CD4-positive, alpha-beta T cell treated with Interleukin-4 for 1 hour (primary cell): ENCODE measurements at places on chromosomes 6 and 20.

DNA sequence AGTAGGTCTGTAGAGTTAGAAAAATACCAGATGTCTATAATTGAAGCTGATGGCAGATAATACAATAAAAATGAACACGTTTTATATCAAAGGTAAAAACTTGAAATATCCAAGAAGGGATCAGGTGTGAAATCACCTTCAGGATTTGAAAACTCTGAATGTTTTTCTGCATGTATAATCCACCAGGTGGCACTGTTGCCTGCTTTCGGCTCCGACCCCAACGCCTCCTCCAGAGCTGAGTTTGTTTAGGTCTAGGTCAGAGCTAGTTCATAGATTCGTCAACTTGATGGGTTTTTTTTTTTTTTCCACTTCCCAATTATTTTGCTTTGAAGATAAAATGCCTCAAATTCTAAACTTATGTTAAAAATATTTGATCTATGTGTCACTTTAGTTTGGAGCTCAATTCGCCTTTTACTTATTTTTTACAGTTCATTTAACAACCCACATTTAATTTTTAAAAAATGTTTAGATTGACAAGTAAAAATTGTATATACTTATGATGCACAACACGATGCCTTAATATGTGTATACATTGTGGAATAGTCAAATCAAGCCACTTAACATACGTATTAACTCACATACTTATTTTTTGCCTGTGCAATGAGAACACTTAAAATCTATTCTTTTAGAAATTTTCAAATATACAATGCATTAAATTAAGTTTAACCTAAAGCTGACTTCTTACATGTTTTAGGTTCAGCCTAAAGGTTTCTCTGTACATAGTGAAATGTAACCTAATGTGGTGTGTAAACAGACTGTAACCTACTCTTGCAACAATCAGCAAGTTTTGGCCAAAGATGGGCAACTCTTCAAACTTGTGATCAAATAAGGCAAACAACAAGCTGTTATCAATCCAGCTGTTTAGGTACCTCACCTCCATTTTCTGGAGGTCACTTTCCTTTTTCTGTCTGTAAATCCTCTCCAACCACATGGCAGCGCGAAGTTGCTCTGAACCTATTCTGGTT is 39.4 kb upstream of the ENPP4 start:
- peak; percentile 57 for DNase-seq

DNA sequence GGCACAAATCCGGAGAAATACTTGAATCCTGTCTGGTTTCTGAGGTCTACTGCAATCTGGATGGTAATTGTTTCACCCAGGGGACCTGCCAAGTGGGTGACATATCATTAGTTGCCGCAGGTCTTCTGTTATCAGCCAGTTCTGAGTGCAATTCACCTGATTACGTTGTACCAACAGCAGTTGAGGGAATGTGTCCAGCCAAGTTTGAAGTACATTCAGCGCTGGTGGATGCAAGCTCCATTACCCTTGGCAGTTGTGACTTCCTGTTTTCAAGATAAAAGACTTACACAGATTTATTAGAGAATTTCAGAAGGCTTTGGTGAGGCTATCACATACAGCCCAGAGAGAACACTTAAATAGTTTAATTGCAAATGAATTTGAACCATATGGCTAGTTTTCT is 42.8 kb downstream of the FNDC1 start:
- no peak for DNase-seq

DNA sequence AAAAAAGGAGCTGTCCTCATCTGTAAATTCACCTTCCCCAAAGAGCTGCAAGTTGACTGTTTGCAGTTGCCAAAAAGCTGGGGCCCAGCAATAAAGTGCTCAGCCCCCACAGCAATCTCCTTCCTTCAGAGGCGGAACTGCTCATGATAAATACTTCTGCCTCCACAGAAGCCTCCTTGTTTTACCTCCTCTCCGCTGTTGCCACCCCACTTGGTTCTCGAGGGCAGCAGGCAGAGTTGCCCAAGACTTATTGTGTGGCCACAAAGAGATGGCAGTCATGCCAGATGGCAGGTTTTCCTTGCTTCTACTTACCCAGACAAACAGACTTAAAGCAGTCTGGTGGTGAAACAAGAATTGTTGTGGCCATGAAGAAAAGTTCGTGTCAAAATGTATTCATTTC is 66.3 kb downstream of the SLX4IP start:
- DNase-seq: peak; percentile 36

- no peak for DNase-seq
These were observed 110.0 kb upstream of the PMEPA1 start for GRCh38 chr20:57819691-57820380.

GRCh38 chr6:26122402-26122792 is 35.2 kb downstream of the HFE start:
- DNase-seq: no peak

DNA sequence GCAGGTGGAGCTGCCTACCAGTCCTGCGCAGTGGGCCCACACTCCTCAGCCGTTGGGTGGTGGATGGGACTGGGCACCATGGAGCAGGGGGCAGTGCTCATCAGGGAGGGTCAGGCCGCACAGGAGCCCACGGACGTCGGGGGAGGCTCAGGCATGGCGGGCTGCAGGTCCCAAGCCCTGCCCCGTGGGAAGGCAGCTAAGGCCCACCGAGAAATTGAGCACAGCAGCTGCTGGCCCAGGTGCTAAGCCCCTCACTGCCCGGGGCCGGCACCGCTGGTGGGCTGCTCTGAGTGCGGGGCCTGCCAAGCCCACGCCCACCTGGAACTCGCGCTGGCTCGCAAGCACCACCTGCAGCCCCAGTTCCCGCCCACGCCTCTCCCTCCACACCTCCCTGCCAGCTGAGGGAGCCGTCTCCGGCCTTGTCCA is 30.2 kb upstream of the ID4 start:
- no peak for DNase-seq

GRCh38 chr6:168100803-168101589 is 22.0 kb upstream of the FRMD1 start:
- DNase-seq: no peak

DNA sequence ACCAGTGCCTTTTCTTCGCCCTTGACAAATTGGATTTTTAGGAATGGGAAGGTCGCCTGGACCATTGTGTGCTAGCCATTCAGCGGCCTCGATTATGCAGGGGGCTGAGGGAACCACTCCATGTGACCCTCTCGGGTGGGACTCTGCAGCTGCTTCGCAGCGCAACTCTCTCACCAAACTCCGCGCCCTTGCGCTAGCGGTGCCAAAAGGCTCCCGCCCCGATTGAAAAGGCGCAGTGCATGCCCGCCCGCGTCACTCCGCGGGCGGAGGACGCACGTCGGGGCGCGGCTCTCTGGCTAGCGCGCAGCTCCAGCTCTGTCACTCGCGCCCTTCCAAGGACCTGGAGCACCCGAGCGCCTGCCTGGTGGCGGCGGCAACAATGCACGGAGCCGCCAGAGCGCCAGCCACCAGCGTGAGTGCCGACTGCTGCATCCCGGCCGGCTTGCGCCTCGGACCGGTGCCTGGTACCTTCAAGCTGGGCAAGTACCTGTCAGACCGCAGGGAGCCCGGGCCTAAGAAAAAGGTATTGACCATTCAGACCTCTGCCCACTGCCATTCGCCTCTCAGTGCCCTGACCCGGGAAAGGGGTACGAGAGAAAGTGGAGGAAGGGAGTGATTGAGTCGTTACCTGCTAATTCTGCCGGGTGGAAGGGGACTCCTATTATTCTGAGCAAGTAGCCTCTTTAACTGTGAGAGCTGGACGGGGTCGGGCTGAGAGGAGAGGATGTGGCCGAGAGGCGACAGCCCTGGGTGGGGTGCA is at the start of gene PRDM13:
Gene PRDM13 (plus strand): TSS at position 178 of the 760 bp plus-strand sequence. CDS start 202 bp downstream, at position 380.
- DNase-seq: no peak

GRCh38 chr20:19405958-19406357 is 193.5 kb downstream of the SLC24A3 start:
- no peak for DNase-seq

- no peak for DNase-seq
These were observed 3.6 kb upstream of the CCN2 start for GRCh38 chr6:131954775-131955107.

DNA sequence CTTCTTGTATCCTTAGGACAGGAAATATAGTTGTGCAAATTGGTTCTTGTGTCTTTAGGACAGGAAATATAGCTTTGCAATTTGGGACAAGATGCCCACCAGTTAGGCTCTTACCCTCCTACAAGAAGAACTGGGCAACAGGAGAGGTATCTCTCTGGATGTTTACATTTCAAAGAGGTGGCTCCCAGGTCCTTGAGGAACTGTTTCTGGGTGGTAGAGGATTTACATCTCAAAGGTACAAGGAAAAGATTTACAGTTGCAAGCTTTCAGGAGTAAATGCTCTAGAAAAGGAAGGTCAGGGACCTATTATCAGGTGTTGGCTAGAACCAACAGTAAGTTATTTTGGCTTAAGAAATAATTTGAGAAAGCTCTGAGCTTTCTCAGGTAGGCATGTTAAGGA is 19.2 kb downstream of the RNF182 start:
- no peak for DNase-seq

DNA sequence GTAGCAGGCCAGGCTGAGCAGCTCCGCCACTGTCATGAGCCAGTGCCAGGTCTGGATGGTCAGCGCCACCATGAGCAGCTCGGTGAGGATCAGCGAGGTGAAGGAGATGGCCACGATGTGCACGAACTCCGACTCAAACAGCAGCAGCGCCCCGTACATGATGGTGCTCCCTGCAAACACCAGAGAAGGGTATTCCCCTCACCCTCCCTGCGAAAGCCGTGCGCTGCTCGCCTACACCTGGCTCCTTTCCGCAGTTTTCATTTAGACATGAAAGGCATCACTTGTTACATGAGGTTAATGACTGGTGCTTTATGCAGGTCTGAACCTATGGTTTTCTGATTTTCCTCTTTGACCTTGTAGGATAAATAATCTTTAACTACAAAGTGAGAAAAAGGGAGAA is 62.3 kb upstream of the NFATC2 start:
- no peak for DNase-seq

DNA sequence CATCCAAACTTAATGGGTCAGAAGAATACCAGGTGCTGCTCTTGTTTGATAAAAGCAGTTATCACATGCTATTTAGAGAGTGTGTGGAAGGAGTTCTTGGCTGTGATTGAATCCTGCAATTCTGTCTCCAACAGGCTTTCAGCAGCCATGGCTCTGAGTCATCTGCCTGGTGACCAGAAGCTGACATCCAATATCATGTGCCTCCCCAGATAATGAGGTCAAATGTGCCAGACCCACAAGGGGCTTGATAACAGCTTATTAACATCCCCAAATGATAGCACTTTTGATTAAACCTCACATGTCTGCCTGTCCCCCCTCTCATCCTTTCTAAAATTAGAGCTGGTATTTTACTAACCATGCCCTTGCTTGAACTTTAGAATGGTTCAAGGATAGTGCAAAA is 175.7 kb upstream of the PLN start:
- DNase-seq: no peak

DNA sequence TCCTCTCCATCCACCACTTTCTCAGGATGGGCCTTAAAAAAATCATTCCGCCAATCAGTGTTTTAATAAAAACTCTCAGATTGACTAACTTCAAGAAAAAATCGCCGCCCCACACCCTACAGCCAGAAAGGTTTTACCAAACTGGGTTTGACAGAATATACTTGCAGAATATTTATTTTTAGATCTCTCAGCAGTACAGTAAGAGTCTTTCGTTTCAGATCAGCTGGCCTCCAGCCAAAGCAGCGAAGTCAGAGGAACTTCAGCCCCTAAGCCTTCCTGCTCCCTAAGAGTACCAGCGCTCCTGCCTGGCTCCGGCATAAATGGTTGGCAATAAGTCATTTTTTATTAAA is 24.7 kb downstream of the TBC1D7 start:
- DNase-seq: peak; percentile 24

- DNase-seq: no peak
These were observed 190.9 kb downstream of the SASH1 start for GRCh38 chr6:148533309-148534107.

- no peak for DNase-seq
These were observed 156.3 kb downstream of the MTFR2 start for GRCh38 chr6:136093835-136094234.

DNA sequence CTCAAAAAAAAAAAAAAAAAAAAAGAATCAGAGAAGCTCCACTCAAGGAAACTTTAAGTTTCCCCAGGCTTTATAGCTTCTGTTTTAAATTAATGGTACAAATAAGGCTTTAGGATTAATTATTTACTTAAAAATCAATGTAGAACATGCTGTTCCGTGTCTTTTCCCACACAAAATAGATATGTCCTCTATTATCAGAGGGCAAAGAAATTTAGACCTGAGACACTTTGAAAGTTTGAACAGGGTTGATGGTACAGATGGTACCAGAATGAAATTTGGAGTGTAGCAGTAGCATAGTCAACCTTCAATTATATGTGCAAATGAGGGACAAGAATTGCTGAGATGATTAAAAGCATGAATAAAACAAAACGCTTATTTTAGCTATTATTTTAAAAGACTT is 32.2 kb upstream of the REV3L start:
- no peak for DNase-seq

- no peak for DNase-seq
These were observed 714.0 kb downstream of the MAFB start for GRCh38 chr20:39974966-39975501.

DNA sequence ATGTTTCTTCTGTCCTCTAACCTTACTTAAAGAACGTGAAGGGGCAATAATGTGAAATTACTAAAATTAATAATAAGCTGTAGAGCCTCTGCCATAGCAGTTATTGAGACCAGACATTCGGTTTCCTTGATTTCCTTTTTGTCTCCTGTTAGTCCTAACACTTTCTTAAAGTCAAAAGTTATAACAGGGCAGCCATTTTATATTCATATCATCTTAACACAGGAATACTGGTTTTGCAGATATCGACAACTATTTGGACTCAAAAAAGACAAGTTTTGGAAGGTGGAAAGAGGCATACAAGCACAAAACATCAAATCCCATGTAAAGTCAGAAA is 33.5 kb downstream of the HFE start:
- DNase-seq: no peak

GRCh38 chr6:30684386-30685156 is 1.9 kb downstream of the PPP1R18 start:
- peak; percentile 56 for DNase-seq

- DNase-seq: no peak
These were observed 10.6 kb downstream of the TRIB3 start for GRCh38 chr20:391041-391711.

GRCh38 chr20:5172903-5173463 is 46.2 kb downstream of the CDS2 start:
- no peak for DNase-seq

GRCh38 chr6:146868671-146869209 is 270.0 kb downstream of the ADGB start:
- no peak for DNase-seq

DNA sequence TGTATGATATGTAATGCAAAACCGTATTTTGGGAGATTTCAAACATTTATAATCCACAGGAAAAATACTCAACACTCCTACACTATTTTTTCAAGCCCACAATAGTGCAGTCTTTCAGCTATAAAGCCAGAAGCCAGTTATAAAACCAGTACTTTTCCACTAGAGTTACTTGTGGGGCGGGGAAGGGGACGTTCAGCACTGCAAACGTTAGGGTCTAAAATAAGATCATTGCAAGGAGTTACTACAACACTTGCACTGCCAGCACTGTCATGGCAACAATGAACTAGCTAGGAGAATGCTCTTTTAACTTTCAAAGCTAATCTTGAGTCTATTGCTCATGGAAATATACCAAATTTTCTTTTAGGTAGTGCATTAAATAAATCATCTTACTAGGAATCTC is 14.7 kb downstream of the SESN1 start:
- no peak for DNase-seq
